ENCODE measurements at places on chromosomes 4 and X.

GRCh38 chrX:16022580-16023200 lies 100.7 kb upstream of the GRPR start:
- no peak for DNase-seq

GRCh38 chr4:89957046-89957926 lies 62.6 kb downstream of the MMRN1 start:
- DNase-seq, result no peak

DNA sequence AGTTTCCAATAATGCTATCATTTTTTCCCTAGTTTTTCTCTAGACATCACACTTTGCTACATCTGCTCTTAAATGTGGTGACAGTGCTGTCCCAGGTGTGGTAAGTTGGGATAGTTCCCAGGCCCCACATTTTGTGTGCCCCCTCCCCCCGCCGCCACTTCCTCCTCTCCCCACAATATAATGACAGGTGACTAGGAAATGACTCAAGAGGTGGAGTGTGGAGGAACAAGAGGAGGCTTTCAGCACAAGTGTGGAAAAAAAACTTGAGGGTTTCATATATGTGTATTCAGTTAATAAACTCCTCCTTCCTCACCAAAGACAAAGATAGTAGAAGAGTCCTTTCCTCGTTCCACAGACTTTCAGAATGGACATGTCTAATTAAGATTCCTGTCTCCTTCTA lies 18.3 kb upstream of the IL21 start:
- DNase-seq, result no peak

DNA sequence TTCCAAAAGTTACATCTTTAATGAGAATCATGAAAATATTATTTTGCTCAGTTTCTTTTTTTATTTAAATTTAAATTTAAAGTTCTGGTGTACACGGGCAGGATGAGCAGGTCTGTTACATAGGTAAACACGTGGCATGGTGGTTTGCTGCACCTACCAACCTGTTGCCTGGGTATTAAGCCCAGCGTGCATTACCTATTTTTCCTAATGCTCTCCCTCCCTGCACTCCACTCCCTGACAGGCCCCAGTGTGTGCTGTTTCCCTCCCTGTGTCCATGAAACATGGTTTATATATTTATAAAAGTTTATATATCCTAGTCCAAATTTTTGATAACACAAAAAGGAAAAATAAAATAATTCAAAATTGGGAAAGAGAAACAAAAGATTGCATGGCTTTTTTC lies 4.0 kb downstream of the AFP start:
- no peak for DNase-seq

GRCh38 chrX:39163581-39164126 lies 362.4 kb downstream of the MID1IP1 start:
- DNase-seq, result no peak

- DNase-seq, result no peak
Measured at GRCh38 chr4:54447304-54447703, 210.5 kb upstream of the KIT start.

DNA sequence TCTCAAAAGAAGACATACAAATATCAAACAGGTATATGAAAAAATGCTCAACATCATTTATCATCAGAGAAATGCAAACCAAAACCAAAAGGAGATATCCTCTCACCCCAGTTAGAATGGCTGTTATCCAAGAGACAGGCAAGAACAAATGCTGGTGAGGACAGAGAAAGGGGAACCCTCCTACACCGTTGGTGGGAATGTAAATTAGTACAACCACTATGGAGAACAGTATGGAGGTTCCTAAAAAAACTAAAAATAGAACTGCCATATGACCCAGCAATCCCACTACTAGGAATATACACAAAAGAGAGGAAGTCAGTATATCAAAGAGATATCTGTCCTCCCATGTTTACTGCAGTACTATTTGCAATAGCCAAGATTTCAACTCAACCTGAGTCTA lies 83.5 kb downstream of the CDS1 start:
- no peak for DNase-seq

DNA sequence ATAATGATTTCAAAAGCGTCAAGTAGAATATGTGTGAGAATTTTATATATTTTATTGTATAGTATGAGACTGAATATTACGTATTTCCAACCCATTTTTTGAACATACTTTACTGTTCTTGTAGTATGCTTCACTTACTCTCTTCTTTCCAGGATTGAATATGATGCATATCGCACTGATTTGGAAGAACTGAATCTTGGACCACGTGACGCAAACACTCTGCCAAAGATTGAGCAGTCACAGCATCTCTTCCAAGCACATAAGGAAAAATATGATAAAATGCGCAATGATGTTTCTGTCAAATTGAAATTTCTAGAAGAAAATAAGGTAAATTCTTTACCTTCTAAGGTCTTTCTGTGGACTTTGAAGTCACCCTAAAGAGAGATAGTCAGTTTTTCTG lies 48.1 kb upstream of the FHDC1 start:
- DNase-seq, result no peak

- DNase-seq, result peak; percentile 27
Measured at GRCh38 chr4:146333187-146333894, 119.0 kb downstream of the REELD1 start.

DNA sequence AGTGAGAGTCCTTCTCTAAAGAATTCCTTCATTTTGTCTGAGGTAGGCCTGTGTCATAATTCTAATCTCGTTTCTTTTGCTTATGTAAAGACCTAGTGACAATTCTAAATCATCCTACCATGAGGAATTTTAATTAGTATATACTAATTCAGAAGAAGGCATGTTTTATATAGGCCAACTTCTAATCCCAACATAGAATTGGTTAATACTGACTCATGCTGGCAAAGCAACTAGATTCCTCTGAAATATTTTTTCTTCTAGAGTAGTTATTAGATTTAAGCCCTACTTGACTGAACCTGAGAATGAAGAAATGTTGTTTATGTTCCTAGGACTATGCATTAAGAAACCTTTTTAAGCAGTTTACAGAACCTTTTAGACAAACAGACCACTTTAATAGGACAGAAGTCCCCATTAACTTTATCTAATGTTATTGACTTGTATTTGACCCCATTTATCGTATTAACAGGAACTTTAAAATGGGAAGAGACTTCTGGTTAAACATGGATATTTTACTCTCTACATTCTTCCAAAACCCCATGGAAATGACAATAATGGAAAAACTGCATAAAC lies 56.1 kb upstream of the EIF1AX start:
- no peak for DNase-seq

DNA sequence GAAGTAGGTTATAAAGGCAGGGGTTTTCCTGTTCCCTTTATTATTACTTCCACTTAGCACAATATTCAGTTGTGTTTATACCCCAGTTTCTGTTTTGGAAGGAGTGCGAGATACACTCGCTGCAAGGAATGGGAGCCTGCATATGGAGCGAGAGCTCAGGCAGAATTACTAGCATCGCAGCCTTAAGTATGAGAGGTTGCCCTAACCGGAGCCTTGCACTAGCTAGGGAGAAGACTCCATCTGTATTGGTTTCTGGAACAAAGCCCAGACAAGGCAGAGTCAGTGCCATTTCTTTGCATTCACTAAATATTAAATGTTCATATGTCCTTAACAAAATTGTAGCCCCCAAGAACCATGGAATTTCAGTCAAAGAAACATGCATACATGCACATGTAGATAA lies 6.2 kb upstream of the DCTD start:
- DNase-seq, result no peak

- no peak for DNase-seq
Measured at GRCh38 chr4:101527188-101527587, 179.9 kb upstream of the PPP3CA start.

GRCh38 chrX:110741213-110741796 lies 54.3 kb downstream of the CHRDL1 start:
- no peak for DNase-seq

DNA sequence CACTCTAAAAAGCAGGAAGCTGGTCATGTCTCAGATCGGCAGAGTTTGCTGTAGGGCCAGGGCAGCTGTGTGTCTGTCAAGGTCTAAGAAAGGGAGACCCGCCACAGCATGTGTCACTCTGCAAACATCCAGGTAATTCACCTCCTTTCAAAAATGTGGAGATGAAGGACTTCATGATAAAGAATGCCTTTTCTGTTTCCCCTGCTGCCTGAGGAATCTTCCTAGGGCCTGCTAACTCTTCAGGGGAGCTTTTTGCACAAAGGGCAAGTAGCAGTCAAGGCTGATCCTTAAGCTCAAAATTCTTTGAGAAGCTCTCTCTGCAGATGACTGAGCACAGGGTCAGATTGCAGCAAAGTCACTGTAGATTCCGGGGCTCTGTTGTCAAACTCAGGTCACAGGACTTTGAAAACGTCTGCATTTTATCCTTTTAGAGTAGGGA lies 21.1 kb downstream of the RASL11B start:
- no peak for DNase-seq
